A172 (cell line): ENCODE measurements at places on chromosomes 1 and 21. TPM values are rescaled to one million over a fixed set of nuclear protein-coding genes. Genes with fewer than 3 reads are reported as not detected.

ALX3 gene
- not detected in 2 replicates for total RNA-seq

GLIS1 gene
- total RNA-seq = 0.14 TPM in 1 of 2 replicates, not detected in the other

- no peak for DNase-seq
Measured at GRCh38 chr1:244010191-244010590, 40.9 kb upstream of the ZBTB18 start.

- DNase-seq = no peak
Measured at GRCh38 chr1:205224736-205225135, 3.0 kb upstream of the TMCC2 start.

DNA sequence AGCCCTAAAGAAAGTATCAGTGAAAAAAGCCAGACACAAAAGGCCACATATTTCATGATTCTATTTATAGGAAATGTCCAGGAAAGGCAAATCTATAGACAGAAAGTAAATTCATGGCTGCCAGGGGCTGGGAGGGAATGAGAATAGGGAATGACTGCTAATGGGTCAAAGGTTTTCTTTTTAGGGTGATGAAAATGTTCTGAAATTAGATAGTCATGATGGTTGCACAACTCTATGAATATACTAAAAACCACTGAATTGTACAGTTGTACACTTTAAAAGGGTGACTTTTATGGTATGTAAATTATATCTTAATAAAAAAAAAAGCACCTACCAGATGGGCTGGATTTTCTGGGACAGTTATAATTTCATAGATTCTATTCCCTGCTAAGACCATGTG is 114.8 kb downstream of the CNIH3 start:
- DNase-seq = no peak

DNA sequence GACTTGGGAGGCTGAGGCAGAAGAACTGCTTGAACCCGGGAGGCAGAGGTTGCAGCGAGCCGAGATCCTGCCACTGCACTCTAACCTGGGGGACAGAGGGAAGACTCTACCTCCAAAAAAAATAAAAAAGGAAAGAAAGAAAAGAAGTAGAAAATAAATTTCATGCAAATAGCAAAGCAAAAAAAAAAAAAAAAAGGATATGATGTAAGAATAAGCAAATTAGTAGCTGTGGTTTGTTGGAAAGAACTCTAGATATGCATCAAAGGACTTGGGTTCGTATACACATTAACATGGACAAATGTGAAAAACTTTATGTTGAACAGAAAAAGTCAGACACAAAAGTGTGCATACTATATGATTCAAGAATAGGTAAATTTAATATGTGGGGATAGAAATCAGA is 11.9 kb downstream of the WASF2 start:
- DNase-seq = no peak

- no peak for DNase-seq
Measured at GRCh38 chr1:7912743-7913557, 27.7 kb downstream of the TNFRSF9 start.
